ENCODE measurements at places on chromosomes 11 and 22.

- peak; percentile 43 for DNase-seq
Observed at GRCh38 chr11:119341222-119342022, 739 bp upstream of the C1QTNF5 start.

GRCh38 chr11:91047882-91048281 lies 825.0 kb upstream of the CHORDC1 start:
- peak; percentile 24 for DNase-seq

- no peak for DNase-seq
Observed at GRCh38 chr11:16528639-16529038, 172.3 kb upstream of the SOX6 start.

GRCh38 chr22:20464912-20465758 lies 27.5 kb upstream of the SCARF2 start:
- DNase-seq, result no peak

- no peak for DNase-seq
Observed at GRCh38 chr22:25382762-25383161, 163.3 kb downstream of the CRYBB2 start.

DNA sequence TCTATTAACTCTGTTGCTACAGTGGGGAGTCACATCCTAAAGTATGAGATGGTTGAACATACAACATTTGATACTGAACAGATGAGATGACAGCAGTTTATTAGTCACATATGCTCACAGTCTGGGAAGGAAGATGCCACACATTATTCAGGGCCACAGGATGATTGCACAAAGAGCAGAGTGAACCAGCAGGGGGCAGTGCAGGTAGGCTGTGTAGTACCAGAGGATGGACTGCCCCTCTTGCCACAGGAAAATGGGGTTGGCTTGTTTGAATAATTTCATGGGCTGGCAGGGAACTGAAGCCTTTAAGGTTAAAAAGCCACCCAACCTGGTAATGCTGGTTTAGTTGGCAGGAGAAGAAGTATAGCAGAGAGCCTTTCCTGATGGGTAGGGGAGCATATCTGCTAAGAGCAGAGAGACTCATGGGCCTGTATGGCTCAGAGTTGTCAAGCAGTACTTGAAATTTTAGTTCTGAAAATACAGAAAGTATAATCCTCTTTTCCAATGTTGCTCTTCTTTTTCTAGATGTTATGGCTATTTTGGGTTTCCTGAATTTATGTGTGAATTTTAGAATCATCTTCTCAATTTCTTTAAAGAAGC lies 180.4 kb upstream of the B3GAT1 start:
- DNase-seq, result peak; percentile 88

GRCh38 chr22:46250035-46250782 lies at the start of gene CDPF1:
CDPF1 (minus strand) TSS chr22:46250293; CDS start chr22:46248284, 2,009 bp downstream.
- peak; percentile 85 for DNase-seq
